ENCODE measurements at places on chromosomes 3 and 15.

- no peak for DNase-seq
Measured at GRCh38 chr15:69971771-69972170, 125.9 kb downstream of the TLE3 start.

DNA sequence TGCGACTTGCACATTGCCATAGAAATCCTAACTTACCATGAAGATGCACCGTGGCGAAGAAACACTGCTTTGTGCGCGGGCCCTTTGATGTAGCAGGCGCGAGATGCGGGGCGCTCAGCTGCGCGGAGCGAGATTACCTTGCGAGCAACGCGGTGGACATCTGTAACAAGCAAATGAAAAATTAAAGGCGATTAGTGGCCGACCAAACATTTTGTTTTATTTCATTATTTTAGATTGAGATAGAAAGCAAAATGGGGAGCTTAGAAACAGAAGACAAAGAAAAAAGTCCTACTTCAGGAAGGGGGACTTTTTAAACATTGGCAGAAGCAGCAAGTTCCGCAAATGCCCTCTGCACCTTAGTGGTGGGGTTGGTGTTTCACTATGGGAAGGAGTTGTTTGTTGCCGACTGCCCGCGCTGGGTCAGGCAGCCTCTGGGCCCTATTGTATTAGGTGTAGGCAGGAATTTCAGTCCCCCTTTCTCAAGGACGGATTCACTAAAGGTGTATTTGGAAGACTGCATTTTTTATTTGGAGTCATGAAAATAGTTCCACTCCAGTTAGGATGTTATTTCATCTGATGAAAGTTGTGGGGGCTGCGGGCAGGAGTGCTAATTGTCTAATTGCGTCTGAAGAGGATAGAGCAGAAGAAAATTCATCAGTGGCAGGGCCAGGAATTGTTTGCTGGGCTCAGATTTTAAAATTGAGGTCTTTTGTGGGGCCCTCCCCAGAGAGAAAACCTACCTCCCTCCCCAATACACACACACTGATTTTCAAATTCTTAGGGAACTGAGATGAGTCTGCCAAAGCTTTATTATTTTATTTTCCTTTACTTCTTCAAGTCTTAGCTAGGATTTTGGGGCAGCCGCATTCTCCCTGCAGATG is 17.4 kb downstream of the ZIC4 start:
- DNase-seq, result no peak

DNA sequence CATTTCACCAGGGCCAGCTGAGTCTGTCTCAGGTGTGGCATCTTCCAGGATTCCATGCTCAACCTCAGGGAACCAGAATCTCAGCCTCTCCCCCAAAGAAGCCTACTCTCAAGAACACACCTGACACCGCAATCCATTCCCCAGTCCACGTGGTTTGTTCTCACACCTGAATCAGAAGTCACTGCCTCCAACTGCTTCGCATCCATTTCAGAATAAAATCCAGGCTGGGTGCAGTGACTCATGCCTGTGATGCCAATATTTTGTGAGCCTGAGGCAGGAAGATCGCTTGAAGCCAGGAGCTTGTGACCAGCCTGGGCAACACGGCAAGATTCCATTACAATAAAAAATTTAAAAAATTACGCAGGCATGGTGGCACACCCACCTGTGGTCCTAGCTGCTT is 212.2 kb downstream of the FOXP1 start:
- no peak for DNase-seq

DNA sequence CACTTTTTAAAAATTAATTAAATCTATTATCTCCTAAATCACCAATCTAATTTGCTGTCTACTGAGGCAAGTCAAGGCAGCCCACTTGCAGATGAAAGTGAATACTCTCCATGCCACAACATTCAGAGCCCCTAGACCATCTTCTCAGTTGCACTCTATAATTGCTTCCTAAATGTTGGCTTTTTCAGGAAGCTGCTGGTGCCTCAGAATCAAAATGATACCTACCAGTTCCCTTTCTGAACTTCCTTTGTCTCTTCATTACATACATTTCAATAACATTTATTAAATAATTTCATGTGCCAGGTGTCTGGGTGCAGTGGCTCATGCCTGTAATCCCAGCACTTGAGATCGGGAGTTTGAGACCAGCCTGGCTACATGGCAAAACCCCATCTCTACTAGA is 124.1 kb downstream of the SERPINI1 start:
- no peak for DNase-seq

GRCh38 chr15:63501256-63502089 is 2.9 kb upstream of the USP3 start:
- peak; percentile 13 for DNase-seq

GRCh38 chr15:88658972-88659931 is 20.4 kb downstream of the ISG20 start:
- no peak for DNase-seq

GRCh38 chr15:42548249-42549031 is at the start of the genes HAUS2 and LRRC57:
TSS of gene HAUS2 (plus strand) at chr15:42548838. CDS start at chr15:42548873, 35 bp downstream.
TSS of gene LRRC57 (minus strand) at chr15:42548793. CDS start at chr15:42548434, 359 bp downstream.
- DNase-seq, result peak; percentile 70

DNA sequence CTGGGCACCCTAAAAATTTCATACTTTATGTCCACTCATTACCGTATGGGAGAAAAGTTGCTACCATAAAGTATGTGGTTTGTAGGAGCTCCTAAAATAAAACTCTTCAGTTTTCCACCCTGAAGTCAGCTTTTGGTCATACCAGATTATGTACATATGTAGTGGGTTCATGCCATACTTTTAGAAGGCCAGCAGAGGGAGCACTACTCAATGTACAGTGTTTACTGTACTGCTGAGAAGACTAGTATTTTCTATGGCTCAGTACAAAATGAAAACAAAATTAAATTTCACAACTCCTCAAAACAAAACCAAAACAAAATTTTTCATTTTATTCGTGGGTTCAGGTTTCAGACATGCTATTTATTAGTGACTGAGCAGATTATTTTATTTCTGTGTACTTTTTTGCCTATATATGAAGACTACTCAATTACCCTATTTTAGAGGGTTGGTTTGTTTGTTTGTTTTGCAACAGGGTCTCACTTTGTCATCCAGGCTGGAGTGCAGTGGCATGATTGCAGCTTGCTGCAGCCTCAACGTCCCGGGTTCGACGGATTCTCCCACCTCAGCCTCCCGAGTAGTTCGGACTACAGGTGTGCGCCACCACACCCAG is 24.3 kb downstream of the NXPE3 start:
- DNase-seq, result peak; percentile 18

DNA sequence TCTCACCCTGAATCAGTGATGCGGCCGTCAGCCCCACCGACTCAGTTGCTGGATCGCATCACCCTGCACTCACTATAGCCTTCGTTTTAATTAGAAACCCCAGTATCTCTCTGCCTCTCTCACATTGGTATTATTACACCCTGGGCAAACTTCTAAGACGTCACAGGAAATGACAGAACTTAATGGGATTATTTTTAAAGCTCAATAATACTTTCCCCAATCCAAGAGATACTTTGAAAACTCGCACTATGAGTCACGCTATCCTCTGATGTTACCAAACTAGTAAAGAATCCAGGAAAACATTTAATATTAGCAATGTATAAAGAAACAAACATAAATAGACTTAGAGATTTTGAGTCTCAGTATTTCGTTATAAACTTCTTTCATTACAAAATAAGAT is 36.6 kb downstream of the RUBCN start:
- DNase-seq, result no peak

GRCh38 chr15:67116742-67117141 is 51.3 kb downstream of the SMAD3 start:
- DNase-seq, result no peak

GRCh38 chr3:169998668-169999131 is 32.1 kb downstream of the SEC62 start:
- DNase-seq, result no peak

- no peak for DNase-seq
Measured at GRCh38 chr3:71684757-71685386, 40.3 kb downstream of the EIF4E3 start.

- no peak for DNase-seq
Measured at GRCh38 chr15:92473756-92474155, 80.1 kb downstream of the ST8SIA2 start.

DNA sequence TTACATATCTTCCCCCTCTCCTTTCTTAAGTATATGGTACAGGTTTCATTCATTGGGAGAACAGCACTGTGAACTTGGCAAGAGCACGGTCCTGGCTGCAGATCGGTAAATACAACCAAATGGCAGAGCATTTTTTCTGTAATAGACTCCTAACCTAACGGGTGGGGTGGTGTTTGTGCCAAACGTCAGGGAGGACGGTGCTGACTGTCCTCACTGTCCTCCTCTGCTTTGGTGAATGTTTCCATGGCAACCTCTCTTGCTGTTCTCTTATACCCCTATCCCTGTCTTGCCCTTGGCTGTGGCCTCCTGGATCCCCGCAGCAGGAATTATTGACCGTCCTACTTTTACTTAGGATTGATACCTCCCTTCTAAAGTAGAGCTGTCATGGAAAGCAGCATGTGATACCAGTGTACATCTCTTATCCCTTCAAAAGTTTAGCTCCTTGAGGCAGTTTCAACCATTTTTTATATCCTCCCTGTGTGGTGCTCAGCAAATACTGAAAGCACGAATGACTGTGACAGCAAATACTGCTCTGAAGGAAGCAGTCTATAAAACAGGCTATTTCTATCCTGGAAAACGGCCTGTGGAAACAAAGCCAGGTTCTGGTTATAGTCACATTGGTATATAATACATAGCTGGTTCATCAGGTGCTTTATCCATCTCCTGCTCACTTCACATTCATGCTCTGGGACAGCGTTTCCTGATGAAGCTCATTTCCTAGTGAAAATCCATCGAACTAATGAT is 275.4 kb upstream of the C2CD4B start:
- no peak for DNase-seq

- DNase-seq, result no peak
Measured at GRCh38 chr3:134597390-134597970, 53.3 kb downstream of the KY start.

DNA sequence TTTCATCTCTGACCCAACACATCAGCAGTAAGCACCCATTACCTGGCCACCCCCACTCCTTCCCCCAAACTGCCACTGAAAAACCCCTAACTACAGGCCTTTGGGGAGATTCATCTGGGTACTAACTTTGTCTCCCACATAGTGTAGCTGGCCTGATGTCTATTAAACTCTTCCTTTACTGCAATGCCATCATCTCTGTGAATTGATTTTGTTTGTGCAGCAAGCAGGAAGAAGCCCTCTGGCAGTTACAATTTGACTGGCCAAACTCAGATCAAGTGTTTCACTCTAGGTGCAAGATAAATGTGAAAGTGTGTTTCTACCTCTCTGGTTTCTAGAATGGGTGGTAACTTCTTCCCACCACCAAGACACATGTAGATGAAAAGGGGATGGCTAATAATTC is 26.7 kb upstream of the OR5K4 start:
- no peak for DNase-seq

DNA sequence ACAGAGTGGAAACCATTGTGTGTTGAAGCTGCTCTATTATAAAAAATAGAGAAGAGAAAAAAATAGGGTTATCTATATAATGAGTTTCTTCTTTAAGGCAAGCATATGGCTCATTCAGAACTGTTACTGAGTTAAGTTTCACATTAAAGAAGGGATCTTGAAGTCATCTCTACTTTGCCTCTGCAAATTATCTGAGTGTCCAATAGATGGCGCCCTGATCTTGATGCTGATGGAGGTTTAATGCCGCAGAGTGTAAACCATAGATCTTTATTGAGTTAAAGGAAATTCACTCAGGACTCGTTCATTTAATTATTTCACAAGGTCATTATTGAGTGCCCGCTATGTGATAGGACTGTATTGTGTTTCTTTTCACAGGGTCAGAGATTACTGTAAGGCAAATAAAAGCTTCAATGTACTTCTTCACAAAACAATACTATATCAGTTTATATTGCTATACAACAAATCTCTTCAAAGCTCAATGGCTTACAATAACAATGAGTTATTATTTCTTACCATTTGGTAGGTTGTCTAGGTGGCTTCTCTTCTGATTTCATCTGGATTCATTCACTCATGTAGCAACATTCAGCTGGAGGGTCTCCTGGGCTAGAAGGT is 171.4 kb downstream of the NSUN3 start:
- no peak for DNase-seq

DNA sequence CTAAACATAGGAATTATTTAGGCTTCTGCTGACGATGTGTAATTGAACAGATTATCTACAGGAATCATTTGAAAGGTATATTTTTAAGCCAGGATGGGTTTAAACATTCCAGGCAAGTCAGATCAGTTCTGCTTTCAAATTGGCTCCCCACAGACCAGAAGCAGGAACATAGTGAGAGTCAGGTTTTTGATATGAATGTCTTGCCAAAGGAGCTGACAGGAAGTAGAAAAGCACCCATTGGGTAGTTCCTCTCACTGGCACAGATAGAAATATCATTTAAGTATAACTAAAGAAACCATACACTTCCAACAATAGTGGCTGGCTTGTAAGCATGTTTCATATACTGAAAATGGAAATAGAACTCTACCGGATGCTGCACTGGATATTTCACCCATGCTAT is 95.2 kb downstream of the CLDN1 start:
- DNase-seq, result no peak

GRCh38 chr15:70356919-70357318 is 259.2 kb upstream of the TLE3 start:
- no peak for DNase-seq

DNA sequence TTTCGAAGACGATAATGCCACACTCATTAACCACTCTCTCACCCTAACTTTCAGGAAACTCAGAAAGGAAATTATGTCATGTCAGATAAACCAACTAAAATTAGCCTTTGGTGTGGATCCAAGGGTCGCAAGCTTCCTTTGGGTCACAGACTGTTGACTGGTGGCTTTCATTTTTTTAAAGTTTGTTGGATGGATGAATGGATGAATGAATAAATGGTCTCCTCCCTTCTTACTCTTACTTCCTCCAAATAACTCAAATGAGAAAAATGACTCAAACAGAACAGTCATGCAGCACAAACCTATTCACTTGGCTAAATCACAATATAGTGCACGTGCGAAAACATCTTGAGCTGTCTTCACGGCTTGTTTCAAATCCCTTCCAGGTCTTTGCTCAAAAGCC is 82.9 kb upstream of the HACD2 start:
- no peak for DNase-seq

DNA sequence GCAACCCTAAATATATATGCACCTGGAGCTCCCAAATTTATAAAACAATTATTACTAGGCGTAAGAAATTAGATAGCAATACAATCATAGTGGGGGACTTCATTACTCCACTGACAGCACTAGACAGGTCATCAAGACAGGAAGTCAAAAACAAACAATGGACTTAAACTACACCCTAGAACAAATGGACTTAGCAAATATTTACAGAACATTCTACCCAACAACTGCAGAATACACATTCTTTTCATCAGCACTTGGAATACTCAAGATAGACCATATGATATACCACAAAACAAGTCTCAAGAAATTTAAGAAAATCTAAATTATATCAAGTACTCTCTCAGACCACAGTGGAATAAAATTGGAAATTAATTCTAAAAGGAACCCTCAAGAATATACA is 201.5 kb downstream of the OSBPL10 start:
- DNase-seq, result no peak

- no peak for DNase-seq
Measured at GRCh38 chr15:101489237-101489598, 289 bp downstream of the PCSK6 start.

All from activated naive CD4-positive, alpha-beta T cell (primary cell).